ENCODE measurements at places on chromosomes 7 and 10.

DNA sequence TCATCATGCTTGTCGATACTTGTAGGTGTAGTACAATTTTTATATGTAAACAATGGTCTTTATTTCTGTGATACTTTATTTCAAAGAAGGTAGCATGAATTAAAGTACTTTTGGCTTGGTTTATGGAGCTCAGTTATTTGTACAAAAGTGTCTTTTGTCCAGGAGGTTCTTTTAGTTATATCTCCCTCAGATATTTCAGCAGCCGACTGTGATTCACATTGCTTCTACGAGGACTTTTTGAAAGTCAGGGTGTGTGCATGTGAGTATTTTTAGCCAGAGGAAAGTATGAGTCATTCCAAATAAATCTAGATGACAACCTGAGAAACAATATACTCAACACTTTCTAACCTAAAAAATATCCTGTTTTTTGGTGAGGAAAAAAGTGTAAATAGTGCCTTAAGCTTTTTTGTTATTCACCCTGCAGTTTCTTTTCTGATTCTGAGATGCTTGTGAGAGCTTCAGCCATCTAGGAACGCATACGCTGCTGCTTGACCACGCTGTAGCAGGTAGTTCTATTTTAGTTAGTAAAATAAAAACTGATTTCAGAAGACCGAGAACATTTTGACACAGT lies 595 bp upstream of the SUN1 start:
- DNase-seq = peak; percentile 65

DNA sequence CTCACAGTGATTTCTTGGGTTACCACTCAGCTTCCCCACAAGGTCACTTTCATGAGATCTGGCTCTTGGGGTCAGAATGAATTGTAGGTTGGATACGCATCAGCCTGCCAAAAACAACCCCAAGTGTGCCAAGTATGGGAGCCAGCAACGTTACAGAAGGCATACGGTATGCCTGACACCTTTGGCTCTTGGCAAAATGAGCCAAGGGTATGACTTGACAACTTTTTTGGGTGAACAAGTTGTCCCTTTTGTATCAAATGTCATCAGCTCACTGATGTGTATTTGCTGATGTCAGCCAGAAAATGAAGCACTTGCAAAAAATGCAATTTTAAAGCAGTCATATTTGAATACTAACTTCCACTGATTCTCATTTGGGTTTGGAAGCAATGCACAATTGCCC lies 168.4 kb downstream of the CACNB2 start:
- DNase-seq = no peak

- DNase-seq = no peak
These were observed 36.1 kb upstream of the CUL1 start for GRCh38 chr7:148662646-148663045.

DNA sequence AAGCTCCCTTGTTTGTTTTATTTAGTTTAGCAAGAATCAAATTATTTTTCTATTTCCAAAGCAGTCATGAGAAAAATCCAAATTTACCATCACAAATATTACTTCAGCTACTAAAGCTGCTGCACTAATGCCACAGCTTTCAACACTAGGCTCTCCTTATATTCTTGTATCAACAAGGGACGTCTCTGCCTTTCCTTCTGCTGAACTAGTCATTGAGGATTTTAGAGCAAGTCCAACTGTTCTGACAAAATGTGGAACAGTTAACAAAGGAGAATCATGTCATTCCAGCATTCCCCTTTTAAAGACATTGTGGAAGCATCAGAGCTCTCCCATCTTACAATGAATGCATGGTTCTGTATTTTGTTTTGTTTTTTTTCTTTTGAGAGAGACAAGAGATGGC lies 28.6 kb downstream of the FAM13C start:
- no peak for DNase-seq

- no peak for DNase-seq
These were observed 82.3 kb downstream of the FAM241B start for GRCh38 chr10:69712342-69712741.

GRCh38 chr10:48531486-48531885 lies 73.4 kb downstream of the ARHGAP22 start:
- DNase-seq = no peak

DNA sequence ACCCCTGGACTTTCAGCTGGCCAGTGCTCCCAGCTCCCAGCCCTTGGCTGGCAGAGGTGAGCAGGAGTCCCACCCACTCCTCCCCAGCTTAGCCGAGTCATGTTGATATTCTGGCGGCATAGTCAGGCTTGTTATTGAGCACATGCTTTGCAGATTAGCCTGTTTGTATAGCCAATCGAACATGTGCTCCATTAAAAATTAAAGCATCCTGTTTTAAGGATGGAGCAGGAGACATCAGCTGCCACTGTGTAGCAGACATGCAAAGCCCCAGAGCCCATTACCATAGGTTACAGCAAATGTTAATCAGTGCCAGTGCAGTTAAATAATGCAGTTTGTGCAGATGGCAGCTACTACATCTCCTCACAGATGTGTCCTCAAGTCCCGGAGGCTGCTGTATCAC lies 574.6 kb upstream of the GALNT17 start:
- no peak for DNase-seq

DNA sequence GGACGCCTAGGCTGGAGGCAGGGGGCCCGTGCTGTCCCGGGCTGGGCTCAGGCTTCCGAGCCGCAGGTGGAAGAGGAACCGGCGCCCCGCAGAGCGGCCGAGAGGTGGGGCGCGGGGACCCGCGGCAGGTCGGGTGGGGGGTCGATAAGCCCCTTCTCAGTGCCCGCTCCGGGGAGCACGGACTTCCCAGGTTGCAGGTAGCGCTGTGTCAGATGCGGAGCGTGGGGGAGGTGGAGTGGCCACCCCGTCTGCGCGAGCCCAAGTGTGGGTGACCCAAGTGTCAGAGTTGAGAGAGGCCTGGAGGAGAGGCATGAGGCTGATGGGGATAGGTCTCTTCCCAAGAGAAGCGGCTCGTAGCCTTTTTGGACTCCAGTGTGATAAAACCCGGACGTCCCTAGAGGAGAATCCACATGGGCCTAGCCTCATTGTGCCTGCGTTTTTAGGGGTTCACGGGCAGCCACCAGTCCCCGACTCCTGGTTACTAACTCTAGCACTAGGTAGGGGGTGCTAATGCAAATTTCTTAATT lies 580 bp downstream of the EEPD1 start:
- DNase-seq = peak; percentile 70

GRCh38 chr7:85022064-85022697 lies 164.7 kb downstream of the SEMA3D start:
- no peak for DNase-seq

- DNase-seq = peak; percentile 76
These were observed 16.5 kb downstream of the AIFM2 start for GRCh38 chr10:70115948-70116682.

DNA sequence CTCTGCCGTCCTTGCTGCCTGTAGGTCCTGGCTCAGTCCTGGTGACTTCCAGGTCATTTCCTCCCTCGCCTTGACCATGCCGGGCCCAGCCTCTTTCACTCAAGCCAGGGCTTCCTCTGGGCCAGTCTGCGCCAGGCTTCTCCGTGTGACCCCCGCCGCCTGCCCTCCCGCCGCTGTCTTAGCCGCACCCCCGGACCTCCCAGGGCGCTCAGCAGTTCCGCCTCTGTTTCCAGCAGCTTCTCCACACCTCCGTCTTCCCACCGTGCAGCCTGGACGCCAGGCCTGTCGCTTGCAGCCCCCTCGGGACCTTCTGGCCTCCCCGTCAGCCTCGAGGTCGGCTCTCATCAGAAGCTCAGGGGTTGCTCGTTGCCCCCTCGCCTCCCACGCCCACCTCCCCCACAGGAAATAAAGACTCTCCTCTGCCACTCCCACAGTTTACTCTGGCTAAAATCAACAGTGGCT lies 123.0 kb upstream of the FZD8 start:
- DNase-seq = no peak

GRCh38 chr10:113527211-113527906 lies 25.5 kb upstream of the HABP2 start:
- no peak for DNase-seq

DNA sequence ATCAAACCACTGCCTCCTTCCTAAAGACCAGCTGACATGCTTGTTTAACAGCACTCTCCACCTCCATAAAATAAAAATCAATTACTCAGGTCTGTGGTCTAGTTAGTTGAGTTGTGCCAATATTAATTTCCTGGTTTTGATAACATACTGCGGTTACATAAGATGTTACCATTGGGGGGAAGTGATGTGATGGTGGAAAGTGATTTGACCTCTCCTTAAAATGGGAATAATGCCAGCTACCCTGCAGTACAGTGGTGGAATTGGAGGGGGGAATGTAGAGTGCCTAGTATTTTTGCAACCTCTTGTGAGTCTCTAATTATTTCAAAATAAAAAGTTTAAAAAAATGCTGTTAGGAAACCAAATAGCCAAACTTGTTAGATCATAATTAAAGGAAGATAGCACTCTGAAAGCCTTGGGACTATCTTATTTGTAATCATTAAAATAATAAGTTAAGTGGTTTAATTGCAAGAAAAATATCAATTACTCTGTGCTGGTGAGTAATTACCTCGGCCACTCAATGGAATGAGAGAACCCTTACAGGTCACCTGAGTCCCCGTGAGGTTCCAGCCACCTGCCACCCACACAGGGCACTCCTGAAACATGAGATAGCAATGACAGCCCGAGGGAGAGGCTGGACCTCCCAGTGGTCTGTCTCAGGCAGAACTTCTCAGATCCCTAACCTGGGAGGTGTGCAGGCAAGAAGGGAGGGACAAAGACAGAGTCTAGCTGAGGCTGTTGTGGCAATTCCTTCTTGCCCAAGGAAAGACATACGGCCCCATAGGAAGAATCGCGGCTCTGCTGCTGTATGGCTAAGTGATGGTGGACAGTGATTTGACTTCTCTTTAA lies 94.1 kb downstream of the SH3PXD2A start:
- DNase-seq = no peak

DNA sequence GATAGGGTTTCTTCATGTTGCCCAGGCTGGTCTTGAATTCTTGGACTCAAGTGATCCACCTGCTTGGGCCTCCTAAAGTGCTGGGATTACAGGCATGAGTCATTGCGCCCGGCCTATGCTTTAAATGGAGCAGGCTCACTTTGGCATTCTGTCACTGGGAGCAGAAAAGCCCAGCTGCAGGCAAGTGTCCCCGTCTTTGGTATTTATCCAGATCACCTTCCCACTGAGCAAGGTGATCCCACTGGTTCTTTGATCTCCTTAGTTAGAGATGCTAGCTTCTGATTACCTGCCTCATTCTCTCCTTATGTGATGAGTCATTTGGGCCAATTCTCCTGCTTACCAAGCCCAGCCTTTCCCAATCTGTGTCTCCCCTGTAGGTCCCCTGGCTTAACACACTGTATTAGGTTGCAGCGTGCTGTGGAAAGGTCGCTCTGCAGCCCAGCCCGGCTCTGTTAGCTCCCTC lies 39.3 kb downstream of the SPDYE5 start:
- no peak for DNase-seq

DNA sequence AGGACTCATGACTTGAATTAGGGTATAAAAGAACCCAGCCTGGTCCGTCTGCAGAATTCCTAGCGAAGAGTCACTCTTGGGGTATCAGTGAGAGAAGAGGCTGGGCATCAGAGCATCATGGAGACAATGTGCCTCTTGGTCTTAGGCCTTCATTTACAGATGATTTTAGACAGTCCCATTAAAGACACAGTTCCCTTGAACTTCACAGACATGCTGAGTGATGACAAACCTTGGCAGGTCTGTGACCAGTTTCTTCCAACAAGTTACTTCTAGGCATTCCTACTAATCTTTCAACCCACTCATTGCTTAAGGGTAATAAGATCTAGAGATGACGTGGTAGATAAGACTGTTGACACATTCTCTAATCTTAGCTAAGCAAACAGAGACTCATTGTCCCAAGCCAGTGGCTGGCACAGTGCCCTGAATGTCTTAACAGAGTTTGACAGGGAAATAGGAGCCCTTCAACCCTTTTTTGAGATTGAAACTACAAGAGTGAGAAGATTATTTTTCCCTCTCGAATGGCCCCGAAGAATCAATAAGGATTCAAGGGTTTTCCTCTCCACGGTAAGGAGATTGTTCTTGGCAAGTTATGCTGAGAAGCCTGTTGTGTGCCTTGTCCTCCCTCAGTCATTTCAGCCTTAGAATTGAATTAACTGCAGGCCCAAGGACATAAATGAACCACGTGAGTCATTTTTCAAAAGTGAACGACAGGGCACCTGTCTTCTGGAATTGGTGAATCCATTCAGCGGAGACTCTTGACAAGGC lies 281.1 kb downstream of the CCDC3 start:
- no peak for DNase-seq

- DNase-seq = no peak
These were observed 13.2 kb upstream of the HPSE2 start for GRCh38 chr10:99248824-99249223.

GRCh38 chr10:47347303-47347675 lies 874 bp upstream of the RBP3 start:
- no peak for DNase-seq

- no peak for DNase-seq
These were observed 92.3 kb downstream of the RNF216 start for GRCh38 chr7:5689118-5689517.

DNA sequence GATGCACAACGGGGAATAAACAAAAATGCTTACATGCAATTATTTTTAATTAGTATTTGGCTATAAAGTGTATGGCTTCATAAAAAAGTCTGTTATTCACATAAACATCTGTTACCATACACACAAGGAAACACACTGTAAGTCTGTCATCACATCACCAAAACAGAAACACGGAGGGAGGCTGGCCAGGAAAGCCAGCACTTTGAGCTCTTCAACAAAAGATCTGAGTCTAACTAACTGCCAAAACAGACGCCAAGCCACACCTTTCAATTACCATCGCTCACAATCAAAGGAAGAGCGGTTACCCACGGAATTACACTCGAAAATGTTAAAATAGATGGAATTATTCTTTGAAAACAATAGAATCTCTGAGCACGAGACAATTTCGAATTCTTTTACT lies 49.2 kb upstream of the MGMT start:
- DNase-seq = no peak

DNA sequence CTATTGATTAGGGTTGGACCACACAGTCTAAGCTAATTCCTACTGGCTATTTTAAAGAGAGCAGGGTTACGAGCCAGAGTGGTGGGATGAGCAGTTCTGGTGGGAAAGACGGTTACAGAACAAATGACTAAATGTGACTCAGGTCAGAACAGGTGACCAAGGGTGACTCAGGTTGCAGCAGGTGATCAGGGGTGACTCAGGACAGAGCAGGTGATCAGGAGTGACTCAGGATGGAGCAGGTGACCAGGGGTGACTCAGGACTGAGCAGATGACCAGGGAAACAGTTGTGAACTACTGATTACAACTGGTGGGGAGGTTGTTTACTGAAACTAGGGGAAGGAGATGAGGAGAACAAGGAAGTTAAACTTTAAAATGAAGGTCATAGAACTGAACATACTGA lies 366.3 kb downstream of the ABCA13 start:
- DNase-seq = no peak

DNA sequence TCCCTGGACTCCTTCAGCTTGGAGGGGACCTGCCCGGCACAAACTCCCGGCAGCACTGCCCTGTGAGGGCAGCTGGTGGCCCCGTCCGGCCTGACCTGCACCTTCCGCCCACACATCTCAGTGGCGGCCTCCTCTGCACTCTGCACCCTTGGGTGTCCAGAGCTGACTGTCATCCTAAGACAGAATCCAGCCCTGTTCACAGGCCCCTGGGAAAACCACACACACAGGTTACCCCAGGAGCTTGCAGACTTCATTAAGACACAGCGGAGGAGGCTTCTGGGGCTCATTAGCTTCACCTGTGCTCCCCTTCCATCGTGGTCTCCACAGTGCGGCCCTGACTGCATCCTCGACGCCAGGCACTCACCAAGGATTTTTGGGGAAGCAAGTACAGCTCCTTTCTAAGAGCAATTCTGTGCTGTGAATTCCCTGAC lies 51.5 kb upstream of the SHH start:
- DNase-seq = no peak

GRCh38 chr7:7443806-7444350 lies 91.8 kb downstream of the COL28A1 start:
- DNase-seq = no peak

GRCh38 chr7:6203381-6203780 lies 69.0 kb downstream of the CYTH3 start:
- DNase-seq = no peak
